ENCODE measurements at places on chromosomes 5 and 9.

GRCh38 chr5:87765009-87765408 is 352.3 kb upstream of the CCNH start:
- no peak for DNase-seq

GRCh38 chr9:131503626-131504465 is 1.1 kb downstream of the POMT1 start:
- DNase-seq, result no peak

DNA sequence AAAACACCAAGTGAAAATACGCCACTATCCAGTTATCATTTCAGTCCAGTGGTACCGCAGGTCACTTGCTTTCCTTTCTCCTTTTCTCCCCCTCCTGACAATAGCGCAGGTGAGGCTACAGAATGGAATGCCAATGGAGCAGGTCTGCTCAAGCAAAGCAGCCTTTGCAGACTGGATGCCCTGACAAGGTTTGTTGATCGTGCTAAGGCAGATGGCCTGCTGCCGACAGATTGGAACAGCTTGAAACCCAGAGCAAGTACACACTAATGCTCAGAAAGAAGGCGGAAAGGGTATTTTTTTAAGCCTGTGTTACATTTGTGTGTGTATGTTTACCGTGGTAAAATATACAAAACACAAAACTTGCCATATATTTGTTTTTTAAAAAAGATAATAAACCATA is 19.4 kb downstream of the SPACA9 start:
- DNase-seq, result no peak

- no peak for DNase-seq
These were observed 31.9 kb upstream of the CEP120 start for GRCh38 chr5:123455095-123455494.

GRCh38 chr9:16728137-16728508 is 142.3 kb downstream of the BNC2 start:
- no peak for DNase-seq

GRCh38 chr5:113487416-113487780 is 855 bp downstream of the MCC start:
- no peak for DNase-seq

GRCh38 chr9:18007621-18008020 is 428.8 kb downstream of the SH3GL2 start:
- no peak for DNase-seq

DNA sequence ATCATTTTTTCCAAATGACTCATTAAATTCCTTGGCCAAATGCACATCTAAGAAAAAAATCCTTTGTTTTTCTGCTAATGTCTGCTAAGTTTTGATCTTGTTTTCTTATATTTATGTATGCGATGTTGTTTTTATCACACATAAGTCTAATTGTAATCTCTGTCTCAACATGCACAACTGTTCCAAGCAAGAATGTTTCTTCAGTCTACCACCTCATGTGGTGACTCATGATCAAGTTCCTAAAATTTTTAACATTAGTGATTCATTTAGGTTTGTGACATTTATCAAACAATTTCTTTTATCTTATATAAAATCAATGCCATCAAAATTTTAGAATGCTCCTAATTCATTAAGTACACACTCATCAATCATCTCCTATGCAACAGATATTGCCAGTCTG is 763.9 kb upstream of the FAM174A start:
- no peak for DNase-seq

- no peak for DNase-seq
These were observed 60.6 kb downstream of the RGS7BP start for GRCh38 chr5:64566310-64566916.
